GM23248 (cell line): ENCODE measurements at places on chromosomes 2 and 18.

GRCh38 chr2:133317178-133317577 lies 251.1 kb downstream of the NCKAP5 start:
- no peak overlapping the region for H3K27ac ChIP-seq
- no peaks in the 10 kb centered on the region for H3K36me3 ChIP-seq
- no peaks in the 10 kb centered on the region for H3K4me1 ChIP-seq
- no peak overlapping the region for H3K4me3 ChIP-seq
- no peaks in the 10 kb centered on the region for H3K27me3 ChIP-seq
- no peak for DNase-seq

DNA sequence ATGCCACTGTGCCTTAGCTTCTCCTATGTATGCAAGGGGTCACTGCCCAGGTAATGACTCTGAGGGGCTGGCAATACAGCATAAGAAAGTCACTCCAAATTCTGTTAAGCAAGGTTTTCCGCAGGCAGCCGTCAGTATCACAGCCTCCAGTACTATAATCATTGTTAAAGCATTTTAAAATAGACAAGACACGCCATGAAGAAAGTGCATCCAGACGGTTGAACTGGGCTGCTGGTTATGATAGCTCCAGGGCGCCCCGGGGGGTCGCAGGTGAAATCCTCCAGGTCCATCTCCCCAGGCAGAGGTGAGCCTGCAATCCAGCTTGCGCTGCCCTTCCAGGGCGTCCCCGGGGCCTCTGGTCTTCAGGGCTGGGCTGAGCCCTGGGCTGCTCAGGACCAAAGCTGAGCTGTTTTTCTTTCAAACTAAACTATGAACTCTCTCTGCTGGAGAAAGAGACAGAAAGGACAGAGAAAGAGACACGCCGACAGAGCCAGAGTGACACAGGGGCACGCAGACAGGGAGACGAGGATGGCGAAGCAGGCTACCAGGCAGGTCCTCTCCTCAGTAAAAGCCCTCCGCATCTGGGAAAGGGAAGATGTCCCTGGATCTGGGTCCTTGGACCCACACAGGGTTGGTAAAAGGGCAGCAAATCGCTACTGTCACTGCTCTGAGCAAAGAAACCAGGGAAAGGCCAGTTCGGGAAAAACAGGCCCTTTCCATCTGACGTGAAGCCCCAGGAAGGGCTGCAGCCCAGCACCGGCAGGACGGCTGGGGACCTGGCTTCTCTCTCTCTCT lies 2.1 kb upstream of the TWIST2 start:
- no peaks in the 10 kb centered on the region for H3K27me3 ChIP-seq
- peak; percentile 58 for DNase-seq
- peaks cover 24% of the 10 kb centered on the region for H3K4me1 ChIP-seq
- peaks cover 17% of the 10 kb centered on the region for H3K36me3 ChIP-seq
- peak overlapping the region; percentile 96 for H3K27ac ChIP-seq
- H3K4me3 ChIP-seq = peak overlapping the region; percentile 98

GRCh38 chr2:98089941-98090340 lies 3.0 kb downstream of the VWA3B start:
- H3K27ac ChIP-seq = no peak overlapping the region
- H3K27me3 ChIP-seq = peaks cover 45% of the 10 kb centered on the region
- 0 out of 2 replicates have a peak, but pooled peaks cover 6% of the 10 kb centered on the region for H3K4me1 ChIP-seq
- H3K4me3 ChIP-seq = no peak overlapping the region
- H3K36me3 ChIP-seq = no peaks in the 10 kb centered on the region
- no peak for DNase-seq

DNA sequence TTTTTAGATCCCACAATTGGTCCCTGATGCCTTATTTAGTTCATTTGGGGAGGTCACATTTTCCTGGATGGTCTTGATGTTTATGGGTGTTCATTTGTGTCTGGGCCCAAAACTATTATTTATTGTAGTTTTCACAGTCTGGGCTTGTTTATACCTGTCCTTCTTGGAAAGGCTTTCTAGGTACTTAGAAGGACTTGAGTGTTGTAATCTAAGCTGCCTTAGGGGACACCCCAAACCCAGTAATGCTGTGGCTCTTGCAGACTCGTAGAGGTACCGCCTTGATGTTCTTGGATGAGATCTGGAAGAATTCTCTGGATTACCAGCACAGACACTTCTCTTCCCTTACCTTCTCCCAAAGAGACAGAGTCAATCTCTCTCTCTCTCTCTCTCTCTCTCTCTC lies 25.0 kb upstream of the ITSN2 start:
- no peaks in the 10 kb centered on the region for H3K4me1 ChIP-seq
- no peaks in the 10 kb centered on the region for H3K27me3 ChIP-seq
- no peaks in the 10 kb centered on the region for H3K36me3 ChIP-seq
- DNase-seq = no peak
- no peak overlapping the region for H3K4me3 ChIP-seq
- no peak overlapping the region for H3K27ac ChIP-seq

DNA sequence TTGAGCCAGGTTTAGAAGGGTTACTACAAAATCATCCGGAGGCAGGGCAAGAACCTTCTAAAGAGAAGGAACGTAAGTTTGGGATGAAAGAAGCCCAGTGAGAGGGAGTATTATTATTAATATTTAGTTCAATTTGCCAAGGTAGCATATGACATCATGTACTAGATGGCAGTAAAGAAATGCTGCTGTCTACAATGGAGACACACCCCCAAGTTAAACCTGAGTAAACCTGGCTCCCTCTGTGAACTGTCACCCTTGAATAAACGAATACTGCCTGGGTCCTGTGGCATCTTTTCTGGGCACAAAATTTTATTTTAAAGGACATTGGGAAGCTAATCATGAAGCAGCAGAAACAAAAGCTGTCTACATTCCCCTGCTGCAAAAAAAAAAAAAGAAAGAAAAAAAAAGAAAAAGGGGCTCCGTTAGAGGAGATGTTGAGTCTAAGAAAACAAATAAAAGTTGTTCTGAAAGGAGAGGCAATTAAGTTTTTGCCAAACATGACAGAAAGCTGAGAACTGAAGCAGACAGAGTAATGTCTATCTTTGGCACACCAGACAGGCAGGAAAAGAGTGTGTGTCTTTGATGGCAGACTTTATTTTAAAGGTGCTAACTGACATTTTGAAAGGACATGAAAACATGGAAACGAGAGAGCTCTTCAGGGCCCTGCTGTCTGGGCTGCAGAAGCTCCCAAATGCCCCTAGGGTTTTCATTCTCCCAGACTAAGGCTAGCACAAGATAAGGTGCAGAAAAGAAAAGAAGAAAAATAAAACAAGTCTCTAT lies 557.7 kb upstream of the CHAC2 start:
- H3K4me1 ChIP-seq = no peaks in the 10 kb centered on the region
- peaks cover 19% of the 10 kb centered on the region; the same call in 1 of the 2 replicates for H3K27me3 ChIP-seq
- no peak overlapping the region for H3K27ac ChIP-seq
- no peak for DNase-seq

GRCh38 chr2:226934546-226935201 lies 98.8 kb downstream of the RHBDD1 start:
- no peaks in the 10 kb centered on the region for H3K36me3 ChIP-seq
- DNase-seq = peak; percentile 42
- no peak overlapping the region for H3K27ac ChIP-seq

DNA sequence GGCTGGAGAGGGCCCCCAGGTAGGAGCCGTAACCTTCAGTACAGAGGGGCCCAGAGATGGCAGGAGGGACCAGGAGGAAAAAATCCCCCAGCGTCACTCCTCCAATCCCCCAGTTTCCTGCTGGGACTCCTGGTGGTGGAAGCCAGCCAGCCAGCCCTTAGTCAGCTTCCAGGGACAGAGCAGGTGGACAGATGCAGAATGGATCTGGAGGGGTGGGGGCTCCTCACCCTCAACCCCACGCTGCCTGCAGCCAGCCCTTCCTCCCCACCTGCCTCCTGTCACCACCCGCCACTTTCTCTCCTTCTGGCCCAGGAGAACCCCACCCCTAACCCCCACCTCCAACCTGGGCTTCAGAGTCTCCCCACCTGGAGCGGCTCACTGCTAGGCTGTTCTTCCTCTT lies 21.1 kb downstream of the EMX1 start:
- no peak overlapping the region for H3K4me3 ChIP-seq
- no peaks in the 10 kb centered on the region for H3K27me3 ChIP-seq
- H3K27ac ChIP-seq = no peak overlapping the region

DNA sequence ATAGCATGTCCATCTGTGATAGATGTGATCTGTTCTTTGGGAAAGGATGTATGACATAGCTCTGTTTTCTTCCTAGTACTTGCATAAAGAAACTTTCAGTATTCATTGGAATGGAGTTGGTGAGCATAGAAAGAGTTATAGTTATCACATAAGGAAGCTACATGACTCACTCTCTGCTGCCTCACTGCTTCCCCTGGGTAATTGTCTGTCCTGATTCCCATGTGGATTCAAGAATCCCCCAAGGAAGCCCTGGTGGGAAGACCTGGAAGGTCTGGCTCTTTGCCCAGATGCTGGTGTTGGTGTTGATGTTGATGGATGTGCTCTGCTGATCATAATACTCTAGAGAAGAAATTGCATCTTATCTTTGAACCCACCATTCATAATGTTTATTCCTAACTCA lies 60.6 kb downstream of the PTPN4 start:
- no peaks in the 10 kb centered on the region for H3K27me3 ChIP-seq
- H3K27ac ChIP-seq = peak overlapping the region; percentile 33; the same call in 1 of the 2 replicates
- H3K4me3 ChIP-seq = no peak overlapping the region
- peaks cover 17% of the 10 kb centered on the region for H3K4me1 ChIP-seq

GRCh38 chr18:78566720-78567119 lies 412.9 kb upstream of the SALL3 start:
- no peaks in the 10 kb centered on the region for H3K4me1 ChIP-seq
- no peaks in the 10 kb centered on the region for H3K27me3 ChIP-seq
- no peaks in the 10 kb centered on the region for H3K36me3 ChIP-seq

DNA sequence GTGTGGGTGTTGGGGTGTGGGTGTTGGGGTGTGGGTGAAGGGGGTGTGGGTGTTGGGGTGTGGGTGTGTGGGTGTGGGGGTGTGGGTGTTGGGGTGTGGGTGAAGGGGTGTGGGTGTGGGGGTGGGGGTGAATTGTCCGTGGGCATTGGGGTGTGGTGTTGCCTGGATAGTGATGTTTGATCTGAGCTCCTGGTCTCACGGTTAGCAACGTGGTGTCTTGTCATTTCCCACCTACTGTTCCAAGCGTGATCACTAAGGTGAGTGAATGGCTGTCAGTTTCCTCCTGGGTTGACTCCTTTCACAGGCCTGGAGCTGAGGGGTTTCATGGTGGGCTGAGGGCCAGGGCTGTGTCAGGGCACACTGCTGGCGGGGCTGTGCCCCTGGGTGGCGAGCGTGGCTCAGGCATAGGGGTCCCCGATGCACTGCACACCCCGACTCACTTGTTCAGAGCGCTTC lies 27.2 kb downstream of the RTP5 start:
- no peaks in the 10 kb centered on the region for H3K36me3 ChIP-seq
- peaks cover 8% of the 10 kb centered on the region for H3K4me1 ChIP-seq
- H3K27ac ChIP-seq = no peak overlapping the region
- H3K4me3 ChIP-seq = no peak overlapping the region

DNA sequence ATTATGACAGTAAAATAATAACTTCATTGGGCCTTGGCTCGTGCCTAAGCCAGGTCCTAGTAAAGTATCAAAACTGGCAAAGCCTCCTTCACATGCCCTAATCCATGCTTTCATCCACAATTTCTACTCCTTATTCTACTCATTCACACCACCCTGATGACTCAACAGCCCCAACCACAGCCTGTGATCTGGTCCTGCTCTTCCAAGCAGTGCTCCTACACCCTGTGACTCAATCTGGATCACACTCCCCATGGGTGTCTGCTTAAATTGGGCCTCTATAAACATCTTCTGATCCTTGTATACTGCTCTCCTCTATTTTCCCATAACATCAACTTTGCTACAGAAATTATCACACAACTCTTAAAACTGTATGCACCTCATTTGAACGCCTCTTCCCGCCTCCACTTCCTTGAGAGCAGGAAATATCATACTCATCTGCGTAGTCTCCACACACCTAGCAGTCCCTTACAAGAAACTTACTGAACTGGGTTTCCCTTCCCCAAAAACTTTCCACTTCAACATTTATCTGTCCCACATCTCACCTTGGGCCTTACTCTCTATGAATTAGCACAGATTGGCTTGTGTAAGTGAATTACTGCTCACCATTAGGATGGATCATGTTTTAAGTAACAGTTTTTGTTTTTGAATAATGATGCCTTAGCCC lies 15.9 kb downstream of the GTF3C3 start:
- H3K27ac ChIP-seq = peak overlapping the region; percentile 20
- no peaks in the 10 kb centered on the region for H3K27me3 ChIP-seq
- H3K36me3 ChIP-seq = peaks cover 52% of the 10 kb centered on the region
- peak; percentile 90 for DNase-seq

- peak overlapping the region; percentile 2; the same call in 1 of the 2 replicates for H3K4me3 ChIP-seq
- H3K27me3 ChIP-seq = no peaks in the 10 kb centered on the region
- peaks cover 27% of the 10 kb centered on the region for H3K4me1 ChIP-seq
- peak; percentile 90 for DNase-seq
These were observed 190.0 kb upstream of the SESTD1 start for GRCh38 chr2:179454443-179455171.

DNA sequence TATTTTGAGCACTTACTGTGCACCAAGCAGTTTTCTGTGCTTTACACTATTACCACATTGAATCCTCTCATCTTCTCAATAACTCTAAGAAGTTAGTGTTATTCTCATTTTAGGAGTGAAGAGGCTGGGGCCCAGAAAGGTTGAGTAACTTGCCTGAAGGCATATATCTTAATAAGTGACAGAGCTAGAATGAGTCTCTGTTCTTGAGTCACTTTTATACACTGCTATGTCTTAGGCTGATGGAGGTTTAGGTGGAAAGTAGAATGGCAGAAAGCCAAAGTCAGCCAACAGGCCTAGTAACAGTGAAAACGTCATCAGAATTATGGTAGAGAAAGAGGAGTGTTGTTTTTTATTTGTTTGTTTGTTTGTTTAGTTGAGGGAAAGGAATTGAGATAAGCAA lies 27.9 kb upstream of the RPE start:
- DNase-seq = peak; percentile 44
- no peak overlapping the region for H3K4me3 ChIP-seq
- no peaks in the 10 kb centered on the region for H3K36me3 ChIP-seq
- H3K4me1 ChIP-seq = no peaks in the 10 kb centered on the region
- H3K27me3 ChIP-seq = no peaks in the 10 kb centered on the region

GRCh38 chr2:14907014-14907612 lies 274.6 kb downstream of the LRATD1 start:
- H3K27me3 ChIP-seq = no peaks in the 10 kb centered on the region
- peak; percentile 10 for DNase-seq
- H3K4me1 ChIP-seq = no peaks in the 10 kb centered on the region
- no peak overlapping the region for H3K4me3 ChIP-seq
- H3K27ac ChIP-seq = no peak overlapping the region
- no peaks in the 10 kb centered on the region for H3K36me3 ChIP-seq

DNA sequence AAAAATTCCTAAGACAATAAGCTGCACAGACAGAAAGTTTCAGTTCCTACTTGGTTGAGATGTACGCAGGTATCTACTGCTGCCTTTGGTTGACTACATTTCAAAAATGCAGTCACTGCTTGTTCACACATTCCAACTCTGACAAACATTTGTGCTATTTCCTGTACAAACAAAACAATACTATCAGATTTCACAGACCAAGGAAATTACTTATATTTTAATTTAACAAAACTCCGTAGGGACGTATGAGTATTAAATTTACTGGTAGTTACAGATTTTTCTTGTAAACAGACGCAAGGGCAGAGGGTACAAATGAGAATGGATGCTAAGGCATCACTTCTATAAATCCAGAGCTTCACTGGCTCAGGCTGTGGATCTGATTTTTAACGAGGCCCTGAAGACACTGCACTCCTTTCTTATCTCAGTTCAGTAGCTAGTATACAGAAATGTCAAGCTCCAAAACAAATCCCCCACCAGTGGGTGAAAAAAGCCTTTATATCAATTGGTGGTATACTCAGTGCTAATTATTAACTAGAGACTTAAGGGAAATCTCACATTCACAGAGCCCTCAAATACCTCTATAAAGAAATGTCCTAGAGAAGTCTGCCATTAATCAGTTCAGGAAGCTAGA lies 31.7 kb upstream of the TTC32 start:
- no peaks in the 10 kb centered on the region for H3K27me3 ChIP-seq
- peaks cover 17% of the 10 kb centered on the region for H3K4me1 ChIP-seq
- DNase-seq = peak; percentile 71
